Astrocyte (in vitro differentiated cells and primary cell): ENCODE measurements at places on chromosomes 13 and 19.

DNA sequence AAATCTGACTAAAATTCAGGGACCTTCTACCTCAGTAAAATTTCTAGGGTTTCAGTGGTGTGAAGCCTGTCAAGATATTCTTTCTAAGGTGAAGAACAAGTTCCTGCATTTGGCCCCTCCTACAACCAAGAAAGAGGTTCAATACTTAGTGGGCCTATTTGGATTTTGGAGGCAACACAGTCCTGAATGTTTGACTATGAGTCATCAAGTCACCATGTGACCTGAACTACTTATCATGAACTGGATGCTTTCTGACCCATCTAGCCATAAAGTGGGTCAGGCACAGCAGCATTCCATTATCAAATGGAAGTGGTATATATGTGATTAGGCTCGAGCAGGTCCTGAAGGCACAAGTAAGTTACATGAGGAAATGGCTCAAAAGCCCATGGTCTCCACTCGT, 163.0 kb upstream of the IRS2 start:
- DNase-seq = no peak

- no peak for DNase-seq
Measured at GRCh38 chr19:14565298-14565679, 6.6 kb downstream of the NDUFB7 start.

GRCh38 chr13:99983499-99984401, 2.2 kb downstream of the ZIC2 start:
- DNase-seq = no peak

GRCh38 chr13:36154567-36155291, 23.5 kb upstream of the DCLK1 start:
- no peak for DNase-seq

DNA sequence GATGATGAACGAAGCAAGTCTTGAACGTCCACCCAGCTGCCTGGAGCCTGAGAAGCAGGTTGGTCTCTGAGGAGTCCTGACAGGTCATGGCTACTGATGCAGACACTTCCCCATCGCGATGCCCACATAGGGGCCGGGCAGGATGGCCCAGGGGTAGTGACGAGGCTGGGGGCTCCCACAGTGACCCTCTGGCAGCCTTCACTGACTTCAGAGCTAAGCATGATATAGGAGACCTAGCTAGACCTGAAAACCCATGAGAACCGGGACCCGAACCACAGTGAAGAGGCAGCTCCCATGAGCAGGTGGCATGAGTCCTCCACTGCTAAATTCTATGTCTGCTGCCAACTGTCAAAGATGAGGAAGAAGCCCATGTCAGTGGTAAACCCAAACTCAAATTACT, 91.7 kb downstream of the RNASEH2B start:
- no peak for DNase-seq

DNA sequence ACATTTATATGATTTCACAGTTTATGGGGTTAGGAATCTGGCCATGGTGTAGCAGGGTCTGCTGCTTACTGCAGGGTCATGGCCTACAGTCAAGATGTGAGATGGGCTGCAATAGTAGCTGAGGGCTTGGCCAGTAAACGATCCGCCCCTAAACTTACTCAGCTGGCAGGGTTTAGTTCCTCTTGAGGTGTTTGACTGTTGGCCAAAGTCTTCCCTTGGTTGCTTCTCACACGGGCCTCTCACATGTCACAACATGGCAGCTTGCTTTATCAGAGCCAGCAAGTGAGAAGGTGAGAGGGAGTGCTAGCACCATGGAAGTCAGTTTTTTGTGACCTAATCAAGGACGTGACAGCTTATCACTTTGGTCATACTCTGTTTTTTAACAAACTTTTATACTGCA, 77.1 kb downstream of the DNAJC3 start:
- no peak for DNase-seq

DNA sequence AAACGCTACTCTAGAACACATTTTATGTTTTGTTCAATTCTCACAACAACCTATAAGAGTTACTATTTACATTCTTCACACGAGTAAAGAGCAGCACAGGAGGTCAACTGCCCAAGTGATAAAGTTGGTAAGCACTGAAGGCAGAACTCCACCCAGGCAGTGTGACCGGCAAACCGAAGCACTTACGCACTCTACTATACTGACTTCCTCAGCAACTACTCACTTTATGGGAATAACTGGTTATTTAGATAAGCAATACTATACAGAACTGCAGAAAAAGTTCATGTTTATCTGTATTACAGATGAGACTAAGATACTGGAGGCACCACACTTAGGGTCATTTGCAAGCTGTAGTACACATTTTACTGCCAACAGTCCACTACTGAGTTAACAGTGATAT, 28.8 kb downstream of the FOXO1 start:
- no peak for DNase-seq

DNA sequence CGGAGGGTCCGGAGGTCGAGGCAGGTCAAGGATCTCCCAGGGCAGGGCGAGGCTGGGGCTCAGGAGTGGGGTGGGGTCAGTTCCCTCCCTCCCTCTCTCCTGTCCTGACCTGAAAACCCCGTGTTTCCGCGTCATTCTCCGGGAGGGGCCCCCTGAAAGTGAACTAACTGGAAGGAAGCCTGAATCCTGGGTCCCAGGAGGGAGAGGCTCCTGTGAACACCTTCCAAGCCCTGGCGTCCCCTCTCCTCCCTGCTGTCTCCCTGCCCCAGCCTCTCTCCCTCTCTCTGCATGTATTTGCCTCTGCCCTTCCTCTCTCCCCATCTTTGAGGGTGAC, 741 bp upstream of the CADM4 start:
- DNase-seq = no peak

DNA sequence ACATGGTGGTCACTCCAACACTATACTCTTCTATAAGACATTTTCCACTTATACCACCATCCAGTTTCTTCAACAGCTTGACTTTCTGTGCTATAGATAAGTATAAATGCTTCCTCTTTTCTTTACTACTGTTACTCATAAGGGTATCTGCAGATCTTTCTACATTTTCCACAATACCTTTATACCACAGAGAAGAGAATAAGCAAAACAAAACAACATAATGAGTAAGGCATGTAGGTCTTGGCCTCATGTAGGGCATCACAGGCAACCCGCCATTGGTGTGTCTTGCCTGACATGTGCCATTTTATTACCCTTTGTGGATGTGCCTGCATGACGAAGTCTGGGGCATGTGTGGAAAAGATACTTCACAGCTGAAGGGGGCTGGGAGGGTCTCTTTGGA, 265.3 kb upstream of the STARD13 start:
- DNase-seq = no peak

DNA sequence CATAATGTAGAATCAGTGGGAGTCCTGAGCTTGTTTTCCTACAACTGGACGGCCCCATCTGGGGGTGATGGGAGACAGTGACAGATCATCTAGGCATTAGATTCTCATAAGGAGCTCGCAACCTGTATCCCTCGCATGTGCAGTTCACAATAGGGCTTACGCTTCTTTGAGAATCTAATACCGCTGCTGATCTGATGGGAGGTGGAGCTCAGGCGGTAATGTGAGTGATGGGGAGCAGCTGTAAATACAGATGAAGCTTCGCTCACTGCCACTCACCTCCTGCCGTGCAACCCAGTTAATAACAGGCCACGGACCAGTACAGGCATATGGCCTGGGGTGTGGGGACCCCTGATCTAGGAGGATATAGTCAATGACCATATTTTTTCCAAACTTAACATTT, 38.8 kb downstream of the RCBTB1 start:
- no peak for DNase-seq

DNA sequence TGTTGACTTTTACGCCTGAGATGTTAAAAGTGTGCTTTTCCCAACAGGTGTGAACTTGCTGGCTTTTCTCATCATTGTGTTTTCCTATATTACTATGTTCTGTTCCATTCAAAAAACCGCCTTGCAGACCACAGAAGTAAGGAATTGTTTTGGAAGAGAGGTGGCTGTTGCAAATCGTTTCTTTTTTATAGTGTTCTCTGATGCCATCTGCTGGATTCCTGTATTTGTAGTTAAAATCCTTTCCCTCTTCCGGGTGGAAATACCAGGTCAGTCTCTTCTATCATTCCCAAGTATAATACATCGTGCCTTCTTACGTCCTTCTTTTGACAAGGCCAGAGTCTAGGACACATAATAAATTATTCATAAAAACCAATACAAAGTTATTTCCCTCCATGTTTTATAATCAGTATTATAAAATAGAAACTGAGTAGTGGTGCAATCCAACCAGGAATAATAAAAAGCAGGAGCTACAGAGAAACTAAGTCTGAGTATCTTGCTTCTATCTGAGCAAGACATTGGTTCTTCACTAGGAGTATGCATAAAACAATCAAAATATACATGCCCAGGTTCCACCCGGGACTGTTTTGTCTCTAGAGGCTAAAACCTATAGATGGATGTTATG, 57.9 kb downstream of the RXFP2 start:
- DNase-seq = peak; percentile 20

- no peak for DNase-seq
Measured at GRCh38 chr19:33201886-33202545, 7.9 kb downstream of the LRP3 start.

DNA sequence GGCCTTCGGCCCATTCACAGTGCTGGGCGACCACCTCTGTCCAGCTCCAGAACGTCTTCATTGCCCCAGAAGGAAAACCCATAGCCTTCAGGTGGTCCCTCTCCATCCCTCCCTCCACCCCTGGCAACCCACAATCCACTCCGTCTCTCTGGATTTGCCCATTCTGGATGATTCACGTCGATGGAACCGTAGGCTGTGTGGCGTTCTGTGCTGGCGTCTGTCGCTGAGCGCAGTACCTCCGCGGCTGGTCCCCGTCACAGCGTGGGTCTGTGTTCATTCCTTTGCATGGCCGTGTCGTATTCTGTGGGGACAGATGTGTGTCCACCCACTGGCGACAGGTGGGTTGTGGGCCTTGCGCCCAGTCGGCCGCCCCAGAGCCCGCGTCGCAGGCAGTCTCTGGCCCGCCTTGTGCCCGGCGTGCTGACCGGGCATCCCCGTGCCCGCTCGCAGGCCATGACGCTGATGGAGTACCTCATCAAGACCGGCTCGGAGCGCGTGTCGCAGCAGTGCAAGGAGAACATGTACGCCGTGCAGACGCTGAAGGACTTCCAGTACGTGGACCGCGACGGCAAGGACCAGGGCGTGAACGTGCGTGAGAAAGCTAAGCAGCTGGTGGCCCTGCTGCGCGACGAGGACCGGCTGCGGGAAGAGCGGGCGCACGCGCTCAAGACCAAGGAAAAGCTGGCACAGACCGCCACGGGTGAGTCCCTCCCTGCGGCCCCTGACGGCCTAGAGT, 10.1 kb downstream of the EPN1 start:
- DNase-seq = no peak

DNA sequence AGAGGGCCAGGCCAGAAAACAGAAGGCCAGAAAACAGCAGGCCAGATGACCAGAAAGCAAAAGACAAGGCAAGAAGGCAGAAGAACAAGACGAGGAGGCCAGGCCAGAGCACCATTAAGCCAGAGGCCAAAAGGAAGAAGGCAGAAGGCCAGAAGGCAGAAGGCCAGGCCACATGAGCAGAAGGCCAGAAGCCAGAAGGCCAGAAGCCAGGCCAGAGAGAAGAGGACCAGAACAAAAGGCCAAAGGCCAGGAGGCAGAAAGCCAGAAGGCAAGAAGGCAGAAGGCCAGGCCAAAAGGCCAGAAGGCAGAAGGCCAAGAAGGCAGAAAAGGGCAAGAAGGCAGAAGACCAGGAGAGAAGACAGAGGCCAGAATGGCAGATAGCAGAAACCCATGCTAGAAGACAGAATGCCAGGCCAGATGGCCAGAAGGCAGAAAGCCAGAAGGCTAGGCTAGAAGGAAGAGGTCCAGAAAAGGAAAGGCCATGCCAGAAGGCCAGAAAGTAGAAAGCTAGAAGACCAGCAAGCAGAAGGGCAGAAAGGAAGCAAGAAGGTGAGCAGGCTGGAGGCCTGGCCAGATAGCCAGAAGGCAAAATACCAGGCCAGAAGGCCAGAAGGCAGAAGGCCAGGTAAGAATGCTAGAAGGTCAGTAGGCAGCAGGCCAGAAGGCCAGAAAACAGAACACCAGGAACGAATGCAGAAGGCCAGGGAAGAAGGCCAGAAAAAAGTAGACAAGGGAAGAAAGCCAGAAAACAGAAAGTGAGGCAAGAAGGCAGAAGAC, 187.6 kb downstream of the TUBA3C start:
- DNase-seq = no peak

GRCh38 chr13:113397608-113398425, 33.9 kb upstream of the GRTP1 start:
- no peak for DNase-seq

- no peak for DNase-seq
Measured at GRCh38 chr13:95038949-95039348, 262.3 kb downstream of the ABCC4 start.

GRCh38 chr13:38566519-38566918, 120.4 kb upstream of the FREM2 start:
- no peak for DNase-seq

DNA sequence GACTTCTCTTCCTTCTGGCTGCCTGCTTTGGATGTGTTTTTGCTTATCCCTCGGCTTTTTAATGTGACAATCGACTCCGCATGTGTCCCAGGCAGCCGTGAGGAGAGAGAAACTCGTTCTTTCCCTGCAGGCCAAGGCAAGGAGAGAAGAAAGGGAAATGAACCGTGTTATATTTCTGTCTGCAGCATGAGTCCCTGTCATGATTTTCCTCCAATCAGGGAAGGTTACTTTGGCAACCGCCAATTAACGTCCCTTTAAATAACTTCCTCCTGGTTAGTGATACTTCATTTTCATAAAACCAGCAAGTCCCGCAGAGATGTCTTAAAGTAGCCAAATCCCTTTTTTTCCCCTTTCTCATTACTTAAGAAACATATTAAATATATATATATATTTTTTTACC, 42.6 kb downstream of the RFC3 start:
- no peak for DNase-seq

GRCh38 chr13:97913206-97913605, 40.3 kb upstream of the IPO5 start:
- DNase-seq = no peak

DNA sequence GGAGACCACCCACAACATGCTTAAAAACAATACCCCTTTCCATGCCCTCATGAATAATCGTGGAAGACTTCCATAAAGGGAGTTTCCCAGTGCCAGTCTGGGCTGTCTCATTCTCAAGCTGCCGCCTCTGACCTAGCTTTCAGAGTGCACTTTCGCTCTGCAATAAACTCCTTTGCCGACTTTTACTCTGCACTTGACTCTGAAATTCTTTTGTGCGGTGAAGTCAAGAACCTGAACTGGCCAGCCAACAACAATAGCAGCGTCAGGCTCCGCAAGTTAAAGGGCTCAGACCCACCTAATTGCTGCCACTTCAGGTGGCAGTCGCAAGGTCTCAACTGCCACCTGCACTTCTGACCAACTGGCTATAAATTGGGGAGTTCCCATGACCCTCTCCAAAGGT, 10.3 kb upstream of the LEUTX start:
- no peak for DNase-seq
